ENCODE measurements at places on chromosomes 7 and 10.

DNA sequence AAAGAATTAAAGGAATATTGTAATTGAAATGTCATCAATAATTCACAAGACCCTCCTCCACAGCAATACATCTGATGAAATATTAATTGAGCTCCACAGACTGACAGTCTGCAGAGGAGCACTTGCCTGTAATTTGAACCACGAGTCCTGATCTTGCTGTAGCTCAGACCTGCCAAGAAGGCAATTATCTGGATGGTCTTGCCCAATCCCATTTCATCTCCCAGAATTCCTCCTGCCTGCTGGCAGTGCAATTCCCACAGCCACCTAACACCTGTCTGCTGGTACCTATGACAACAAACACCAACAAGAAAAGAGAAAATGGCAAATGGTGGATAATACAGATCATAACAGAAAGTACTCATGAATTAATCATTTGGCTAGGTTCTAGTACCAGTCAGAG lies 38.5 kb downstream of the ERCC6 start:
- no peak for DNase-seq

GRCh38 chr10:102352066-102352715 lies 43.3 kb upstream of the NFKB2 start:
- peak; percentile 69 for DNase-seq

DNA sequence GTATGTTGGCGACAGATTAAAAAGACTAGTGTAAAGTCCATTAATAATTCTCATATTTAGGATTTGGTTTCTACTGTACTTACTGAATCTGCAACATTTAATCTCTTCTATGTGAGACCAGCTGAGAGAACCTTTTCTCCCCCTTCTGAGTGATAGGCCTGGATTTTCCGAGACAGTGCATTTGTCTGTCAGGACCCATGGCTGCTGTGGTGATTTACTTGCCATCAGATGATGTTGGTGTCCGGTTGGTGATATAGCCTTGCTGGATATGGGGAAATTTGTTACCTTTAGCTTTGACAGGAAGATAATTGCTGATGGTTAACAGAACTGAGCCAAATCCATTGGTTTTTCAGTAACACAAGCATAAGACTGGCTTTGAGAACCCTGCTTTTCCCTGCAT lies 517.2 kb downstream of the LRMDA start:
- DNase-seq: no peak

DNA sequence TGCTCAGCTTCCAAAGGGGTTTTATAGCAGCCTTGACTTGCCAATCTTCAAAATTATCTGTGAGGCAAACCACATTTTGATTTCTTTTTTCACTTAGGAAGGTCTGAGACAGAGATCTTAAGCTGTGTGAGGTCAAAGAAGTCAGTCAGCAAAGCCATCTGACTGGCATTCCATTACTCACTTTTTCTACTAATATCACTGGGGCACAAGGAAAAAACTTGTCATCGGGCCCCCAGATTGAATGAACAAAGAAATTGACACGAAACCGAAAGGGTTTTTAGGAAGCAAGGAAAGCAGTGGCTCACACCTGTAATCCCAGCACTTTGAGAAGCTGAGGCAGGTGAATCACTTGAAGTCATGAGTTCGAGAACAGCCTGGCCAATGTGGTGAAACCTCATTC lies 78.5 kb upstream of the FRMD4A start:
- DNase-seq: no peak

DNA sequence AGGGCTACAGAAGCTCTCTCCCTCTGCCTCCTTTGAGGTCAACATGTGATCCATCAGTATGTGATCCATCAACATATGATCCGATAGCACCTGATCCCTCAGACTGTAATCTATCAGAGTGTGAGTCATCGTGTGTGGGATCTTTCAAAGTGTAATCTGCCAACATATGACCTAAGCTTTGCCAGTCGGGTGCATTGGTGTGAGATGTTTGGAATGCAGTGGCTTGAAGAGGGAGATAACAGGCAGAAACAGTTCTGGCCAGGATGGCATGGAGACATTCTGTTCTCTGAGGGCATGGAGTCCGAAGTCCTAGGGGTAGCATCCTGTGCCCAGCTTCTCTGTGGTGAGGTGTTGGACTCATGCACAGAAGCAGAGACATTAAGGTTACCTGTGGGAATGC lies 217.7 kb upstream of the ETV1 start:
- DNase-seq: no peak

DNA sequence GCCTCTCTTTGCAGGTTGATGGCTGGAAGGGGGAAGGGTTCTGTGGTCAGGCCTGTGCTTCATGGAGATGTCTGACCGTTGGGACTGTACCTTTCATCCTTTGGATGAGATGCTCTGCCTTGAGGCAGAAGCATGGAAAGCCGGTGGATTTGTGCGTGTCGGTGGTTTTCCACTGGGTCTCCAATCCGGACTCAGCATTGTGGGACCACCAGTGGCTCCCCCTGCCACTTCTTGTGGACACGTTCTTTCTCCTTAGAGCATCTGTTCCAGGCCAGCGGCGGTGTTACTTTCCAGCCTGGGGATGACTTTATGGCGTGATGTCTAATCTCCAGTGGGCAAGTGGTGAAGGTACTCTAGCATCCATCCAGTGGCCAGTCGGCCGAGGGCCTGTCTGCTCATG lies 178.4 kb downstream of the MGMT start:
- DNase-seq: no peak

DNA sequence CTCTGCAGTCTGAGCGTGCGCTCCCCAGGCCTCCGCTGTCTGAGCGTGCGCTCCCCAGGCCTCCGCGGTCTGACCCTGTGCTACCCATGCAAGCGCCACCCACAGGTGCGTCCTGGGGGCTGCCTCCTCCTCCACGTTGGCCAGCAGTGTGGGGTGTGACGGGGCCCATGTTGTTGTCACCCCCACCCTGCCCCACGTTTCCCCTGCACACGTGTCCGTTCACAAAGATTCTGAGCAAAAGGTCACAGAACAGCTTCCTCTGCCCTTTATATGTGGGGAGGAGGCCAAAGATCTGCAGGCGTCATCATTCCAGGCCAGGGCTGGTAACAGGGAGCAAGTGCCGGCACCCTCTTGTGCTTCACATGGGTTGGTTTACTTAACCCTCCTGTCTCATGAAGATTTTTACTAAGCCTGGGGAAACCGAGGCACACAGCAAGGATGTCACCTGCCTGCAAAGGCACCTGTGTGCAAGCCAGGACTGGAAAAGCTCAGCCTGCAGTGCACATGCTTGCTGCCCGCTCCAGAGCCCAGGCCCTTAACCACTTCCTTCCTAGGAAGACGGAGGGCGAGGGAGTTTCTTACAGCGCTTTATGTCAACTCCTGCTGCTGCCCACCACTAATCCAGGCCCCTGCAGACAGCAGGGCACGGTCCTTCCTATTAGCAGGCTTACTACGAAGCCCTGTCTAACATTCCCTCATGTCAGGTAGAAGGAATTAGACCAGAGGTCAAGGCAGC lies 4.8 kb downstream of the GPR146 start:
- no peak for DNase-seq

DNA sequence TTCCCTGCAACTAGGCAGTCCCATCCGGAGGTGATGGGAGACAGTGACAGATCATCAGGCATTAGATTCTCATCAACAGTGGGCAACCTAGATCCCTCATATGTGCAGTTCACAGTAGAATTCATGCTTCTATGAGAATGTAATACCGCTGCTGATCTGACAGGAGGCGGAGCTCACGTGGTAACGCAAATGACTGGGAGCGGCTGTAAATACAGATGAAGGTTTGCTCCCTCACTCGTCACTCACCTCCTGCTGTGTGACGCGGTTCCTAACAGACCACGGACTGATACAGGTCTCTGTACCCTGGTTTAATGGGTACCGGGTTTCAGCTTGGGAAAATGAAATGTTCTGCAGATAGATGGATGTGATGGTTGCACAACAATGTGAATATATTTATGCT lies 47.8 kb upstream of the PIK3AP1 start:
- no peak for DNase-seq

DNA sequence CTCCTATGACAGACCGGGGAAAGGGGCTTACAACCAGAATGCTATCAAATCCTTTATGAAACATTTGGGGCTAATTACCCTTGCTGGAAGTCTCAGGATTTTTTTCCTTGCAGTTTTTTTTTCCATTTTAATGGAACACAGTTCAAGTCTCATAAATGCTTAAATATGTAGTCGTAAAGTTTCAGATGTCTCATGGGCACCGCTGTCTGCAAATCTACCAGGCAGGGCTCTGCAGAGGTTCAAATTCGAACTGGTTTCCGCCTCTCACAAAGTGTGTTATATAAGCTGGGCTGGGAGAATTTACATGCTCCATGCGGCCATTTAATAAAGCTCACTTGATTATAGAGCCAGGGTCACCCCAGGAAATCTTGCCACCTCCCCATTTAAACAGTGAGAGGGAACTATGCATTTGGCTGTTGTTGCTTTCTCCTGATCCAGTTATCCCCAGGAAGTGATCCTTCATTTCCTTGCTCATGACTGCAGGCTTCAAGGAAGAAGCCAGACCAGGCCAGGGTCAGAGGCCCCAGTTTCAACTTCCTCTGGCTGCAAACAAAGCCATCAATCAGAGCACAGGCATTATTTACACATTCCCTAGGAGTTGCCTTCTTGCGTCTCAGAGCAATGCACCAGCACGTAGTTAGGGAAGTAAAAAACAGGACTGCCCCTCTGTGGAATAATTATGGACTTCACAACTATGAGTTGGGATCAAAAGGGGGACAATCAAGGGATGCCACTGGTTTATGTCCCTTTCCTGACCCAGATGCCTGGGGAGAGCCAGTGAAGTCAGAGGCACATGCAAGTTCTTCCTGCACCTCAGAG lies 358.8 kb downstream of the PRPF18 start:
- no peak for DNase-seq

GRCh38 chr10:47050618-47051455 lies 139.6 kb downstream of the PTPN20 start:
- DNase-seq: no peak

GRCh38 chr10:119409906-119410305 lies 132.6 kb downstream of the RGS10 start:
- DNase-seq: no peak

DNA sequence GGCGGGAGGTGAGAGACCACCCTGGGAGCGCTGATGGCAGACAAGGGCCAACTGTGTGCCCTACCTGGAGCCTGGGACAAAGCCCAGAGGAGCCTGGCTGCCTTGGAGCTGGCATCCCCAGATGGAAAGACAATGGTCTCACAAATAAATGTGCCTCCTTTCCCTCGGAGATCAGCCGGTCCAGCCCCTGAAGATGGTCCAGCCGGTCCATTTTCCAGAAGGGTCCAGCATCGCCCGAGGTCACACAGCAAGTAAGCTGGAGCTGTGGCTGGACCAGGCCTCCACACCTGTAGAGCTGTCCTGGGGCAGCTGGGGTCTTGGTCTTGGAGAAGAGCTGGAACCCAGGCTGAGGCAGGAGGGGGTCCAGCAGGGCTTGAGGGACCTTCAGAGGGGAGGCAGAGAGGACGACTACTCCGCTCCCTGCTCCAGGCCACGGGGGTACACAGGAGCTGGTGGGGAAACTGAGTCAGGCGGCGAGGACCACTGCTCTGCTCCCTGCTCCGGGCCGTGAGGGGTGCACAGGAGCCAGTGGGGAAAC lies 3.6 kb downstream of the ELFN1 start:
- DNase-seq: no peak

DNA sequence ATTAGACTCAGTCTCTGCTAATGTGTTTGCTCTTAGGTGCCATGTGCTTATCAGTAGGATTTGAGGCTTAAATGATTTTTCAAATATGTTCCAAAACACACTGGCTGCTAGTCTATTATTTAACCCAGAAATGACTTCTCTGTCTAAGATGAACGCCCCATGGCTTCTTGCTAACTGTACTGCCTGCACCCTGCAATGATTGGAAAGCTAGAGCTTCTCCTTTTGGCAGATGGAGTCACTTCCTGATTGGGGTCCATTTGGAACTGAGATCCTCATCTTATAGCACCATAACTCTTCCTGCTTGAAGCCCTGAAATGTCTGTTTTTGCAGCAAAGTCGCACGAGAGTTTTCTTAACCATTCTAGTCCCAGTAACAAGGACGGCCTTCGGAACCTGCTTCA lies 186.5 kb upstream of the ADO start:
- DNase-seq: no peak

DNA sequence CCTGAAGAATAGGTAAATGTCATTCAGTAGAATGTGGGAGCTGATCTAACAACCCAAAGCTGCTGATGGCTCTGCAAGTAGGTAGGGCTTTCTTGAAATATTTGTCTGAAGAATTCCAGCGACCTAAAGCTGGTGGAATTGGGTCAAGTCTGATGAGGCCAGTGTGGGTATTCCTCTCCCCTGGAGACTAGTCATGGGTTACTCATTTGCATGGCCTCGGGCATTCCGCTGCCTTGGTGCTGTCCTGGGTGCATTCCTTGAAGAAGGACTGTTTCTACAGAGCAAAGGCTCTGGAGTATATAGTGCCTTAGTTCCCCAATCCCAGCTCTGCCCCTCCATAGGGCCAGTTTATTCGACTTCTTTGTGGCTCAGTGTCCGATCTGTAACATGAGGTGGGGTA lies 19.2 kb downstream of the PDK4 start:
- no peak for DNase-seq

DNA sequence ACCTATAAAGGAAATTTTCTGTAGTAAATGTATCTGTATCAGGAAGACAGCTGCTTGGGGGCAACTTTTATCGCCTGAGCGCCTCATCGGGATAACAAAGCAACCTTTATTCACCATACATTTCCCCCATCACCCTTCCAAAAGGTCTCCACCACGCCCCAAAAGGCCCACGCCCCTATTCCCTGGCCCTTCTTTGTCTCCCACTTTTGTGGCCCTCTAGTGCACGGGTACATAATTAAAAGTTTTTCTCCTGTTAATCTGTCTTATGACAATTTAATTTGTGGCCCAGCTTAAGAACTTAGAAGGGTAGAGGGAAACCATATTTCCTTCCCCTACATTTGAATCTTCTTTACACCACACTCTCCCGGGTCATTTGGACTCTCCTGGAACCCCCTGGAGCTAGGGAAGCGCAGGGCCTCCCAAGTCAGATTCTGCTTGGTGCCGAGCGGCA lies 625 bp downstream of the RP9 start:
- peak; percentile 15 for DNase-seq

- DNase-seq: no peak
These were observed 134.1 kb downstream of the LRMDA start for GRCh38 chr10:75565286-75566251.

GRCh38 chr7:87426160-87426559 lies 49.3 kb downstream of the ABCB4 start:
- DNase-seq: no peak
